Epithelial cell of proximal tubule (primary cell): ENCODE measurements at places on chromosomes 12 and 14.

DNA sequence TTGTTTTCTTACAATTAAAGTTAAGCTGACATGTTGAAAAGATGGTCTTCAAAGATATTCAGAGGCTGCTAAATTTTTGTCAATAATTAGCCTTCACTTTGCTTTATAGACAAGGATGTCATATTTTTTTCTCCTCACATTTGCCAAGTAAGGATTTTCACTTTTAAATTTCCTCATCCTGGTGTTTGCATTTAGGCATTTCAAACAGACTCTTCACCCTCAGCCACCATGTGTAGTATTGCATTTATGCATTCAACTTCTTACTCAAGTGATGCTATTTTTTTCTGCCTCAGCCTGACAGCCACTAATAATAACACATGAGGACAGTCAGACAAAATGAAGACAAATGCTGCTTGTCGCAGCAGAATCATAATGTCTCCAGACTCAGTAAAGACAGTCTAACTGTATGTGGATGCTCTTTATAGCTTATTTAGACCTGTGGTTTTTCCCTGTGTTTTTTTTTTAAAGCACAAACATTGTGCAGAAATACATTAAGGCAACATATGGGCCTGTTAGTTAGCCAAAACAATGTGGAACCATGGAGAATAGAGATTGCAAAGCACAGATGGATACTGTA, 481.5 kb downstream of the NPAS3 start:
- no peak for DNase-seq

DNA sequence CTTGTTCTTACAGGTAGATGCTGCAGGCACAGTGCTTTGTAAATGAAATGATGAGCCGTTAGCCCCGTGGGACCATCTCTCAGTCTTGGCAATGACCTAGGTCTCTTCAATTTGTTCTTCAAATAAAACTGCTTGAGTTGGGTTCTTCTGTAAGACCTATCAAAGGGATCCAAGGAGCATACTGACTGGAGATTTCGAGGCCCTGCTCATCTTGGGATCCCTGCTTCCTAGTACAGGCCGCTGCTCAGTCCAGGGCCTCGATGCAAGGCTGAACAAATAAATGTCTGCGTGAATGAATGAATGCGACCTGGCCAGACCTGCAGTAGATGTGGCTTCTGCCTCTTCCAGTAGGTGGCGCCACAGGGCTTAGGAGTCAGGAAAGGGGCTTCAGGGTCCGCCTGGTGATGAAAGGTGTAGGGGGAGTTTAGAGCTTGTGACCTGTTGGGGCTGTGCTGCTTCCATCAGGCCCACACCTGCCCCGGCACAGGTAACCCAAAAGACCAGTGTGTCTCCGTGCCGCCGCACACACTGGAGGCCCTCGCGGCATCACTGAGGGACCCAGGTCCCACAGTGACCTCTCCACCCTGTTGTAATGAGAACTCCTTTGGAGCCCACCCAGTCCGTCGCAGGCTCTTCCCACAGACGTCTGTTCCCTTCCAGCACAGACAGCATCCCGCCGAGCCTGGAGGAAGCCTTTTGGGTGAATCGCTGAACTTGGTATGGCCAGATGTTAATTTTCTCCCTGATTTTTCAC, 4.4 kb downstream of the CACNA1C start:
- no peak for DNase-seq

- no peak for DNase-seq
Measured at GRCh38 chr12:4992871-4993270, 50.8 kb upstream of the KCNA5 start.

DNA sequence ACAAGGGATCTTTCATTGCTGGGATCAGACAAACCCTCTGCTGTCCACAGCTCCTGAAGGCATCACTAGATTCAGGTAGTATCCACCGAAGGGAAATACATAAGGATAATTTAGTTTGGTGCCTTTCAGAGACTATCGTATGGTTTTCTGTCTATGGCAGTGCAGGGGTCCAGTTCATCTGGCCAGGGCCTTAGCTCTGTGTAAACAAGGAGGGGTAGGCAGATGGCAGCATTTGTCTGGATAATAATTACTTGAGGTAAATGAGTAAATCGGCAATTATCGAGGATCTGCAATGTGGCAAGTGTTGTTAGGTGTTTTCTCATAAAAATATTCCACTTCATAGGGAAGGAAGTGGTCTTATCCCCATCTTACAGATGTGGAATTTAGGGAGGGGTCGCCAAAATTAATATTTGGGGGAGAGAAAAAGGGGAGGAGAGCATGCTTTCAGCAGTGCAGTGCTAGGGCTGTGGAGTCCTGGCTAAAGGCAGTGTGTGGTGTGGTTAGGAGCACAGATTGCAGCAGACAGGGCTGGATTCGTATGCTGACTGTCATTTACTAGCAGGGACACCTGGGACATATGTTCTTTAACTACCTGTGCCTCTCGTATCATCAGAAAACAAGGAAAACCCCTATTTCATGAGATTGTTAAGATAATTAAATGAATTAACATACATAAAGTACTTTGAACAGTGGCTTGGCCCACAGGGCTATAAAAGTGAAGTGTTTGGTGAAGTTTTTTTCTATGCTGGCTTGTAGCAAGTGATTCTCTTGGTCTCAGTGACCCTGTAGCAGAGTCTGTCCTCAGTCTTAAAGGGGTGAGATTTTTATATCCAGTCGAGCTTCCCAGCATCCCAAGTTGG, 27.1 kb downstream of the RASSF8 start:
- DNase-seq = no peak

- no peak for DNase-seq
Measured at GRCh38 chr12:3727877-3728632, 24.9 kb downstream of the CRACR2A start.

DNA sequence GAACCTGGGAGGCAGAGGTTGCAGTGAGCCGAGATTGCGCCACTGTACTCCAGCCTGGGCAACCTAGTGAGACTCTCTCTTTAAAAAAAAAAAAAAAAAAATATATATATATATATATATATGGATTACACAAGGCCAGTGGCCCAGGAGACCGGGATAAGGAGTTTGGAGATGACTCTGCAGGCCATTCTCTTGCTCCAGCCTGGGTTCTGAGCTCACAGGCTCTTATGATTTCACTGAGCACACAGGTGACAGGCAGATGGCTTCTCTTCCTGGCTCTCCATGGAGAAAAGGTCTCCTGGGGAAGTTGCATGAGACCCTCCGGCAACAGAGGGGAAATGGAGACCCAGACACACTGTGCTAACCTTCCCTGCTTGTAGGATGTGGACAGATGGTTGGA, 98.7 kb upstream of the VASH1 start:
- DNase-seq = no peak

- no peak for DNase-seq
Measured at GRCh38 chr12:127268213-127268612, 998.8 kb upstream of the TMEM132C start.

DNA sequence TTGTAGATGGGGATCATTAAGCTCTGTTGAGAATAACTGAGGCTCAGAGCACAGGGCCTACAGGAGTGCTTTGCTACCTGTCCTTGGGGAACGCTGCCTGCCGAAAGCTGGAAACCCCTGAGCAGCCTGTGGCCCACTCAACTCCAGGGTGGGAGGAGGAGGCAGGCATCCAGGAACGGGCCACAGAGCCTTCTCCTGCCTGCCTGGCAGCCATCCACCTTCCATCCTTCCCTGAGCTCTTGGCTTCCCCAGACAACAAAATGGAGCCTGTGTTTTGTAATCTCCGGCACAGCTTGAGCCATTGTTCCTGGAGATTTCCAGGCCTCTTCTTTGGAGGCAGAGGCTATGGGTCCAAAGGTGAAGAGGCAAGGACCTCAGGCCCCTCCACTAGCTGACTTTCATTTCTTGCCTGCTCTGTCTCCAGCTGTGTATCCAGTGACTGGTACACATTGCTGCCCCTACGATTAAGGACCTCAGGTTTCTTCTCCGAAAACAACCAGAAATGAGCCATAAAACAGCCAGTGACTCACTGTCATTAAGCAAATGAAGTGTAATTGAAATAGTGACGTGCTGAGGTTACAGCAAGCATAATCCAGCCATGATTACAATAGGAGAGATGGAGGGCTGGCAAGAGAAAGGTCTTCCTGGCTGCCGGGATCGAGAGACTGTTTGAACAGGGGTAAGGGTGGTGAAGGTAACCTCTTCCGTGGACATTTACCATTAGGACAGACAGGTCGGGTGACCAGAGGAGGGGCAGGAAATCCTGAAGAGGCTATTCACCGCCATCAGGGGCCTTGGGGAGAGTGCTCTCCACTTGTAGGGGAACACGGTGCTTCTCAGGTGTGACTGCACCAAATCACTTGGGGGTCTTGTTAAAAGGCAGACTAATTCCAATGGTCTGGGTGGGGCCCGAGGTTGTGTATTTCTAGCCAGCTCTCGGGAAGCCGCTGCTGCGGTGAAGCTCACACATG, 56.3 kb upstream of the KCNA5 start:
- no peak for DNase-seq

GRCh38 chr12:25362646-25363045, 111.9 kb upstream of the KRAS start:
- DNase-seq = no peak

- no peak for DNase-seq
Measured at GRCh38 chr12:96343347-96343954, 56.8 kb downstream of the CDK17 start.

GRCh38 chr12:79547735-79548609, 142.8 kb downstream of the PAWR start:
- DNase-seq = peak; percentile 32

GRCh38 chr14:104855532-104856090, 9.5 kb upstream of the CEP170B start:
- no peak for DNase-seq

- DNase-seq = no peak
Measured at GRCh38 chr12:75720812-75721641, 209.6 kb upstream of the KRR1 start.

GRCh38 chr12:76030341-76031080, 1.1 kb downstream of the PHLDA1 start:
- no peak for DNase-seq

DNA sequence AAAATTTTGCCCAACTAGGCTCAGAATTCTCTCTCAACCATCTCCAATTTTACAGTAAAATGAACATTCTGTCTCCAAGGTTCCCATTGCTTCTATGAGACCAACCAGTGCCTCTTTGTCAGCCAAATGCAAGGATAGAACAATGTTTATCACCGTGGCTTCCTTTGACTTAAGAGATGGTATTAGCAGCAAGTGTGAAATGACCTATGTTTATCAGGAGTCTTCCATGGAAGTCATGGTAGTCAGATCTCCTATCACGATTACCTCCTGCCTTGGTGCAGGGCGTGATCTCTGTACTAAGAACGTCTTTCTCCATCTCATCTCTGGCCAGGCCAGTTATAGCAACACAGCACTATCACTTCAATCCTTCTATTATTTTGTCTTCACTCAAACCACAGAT, 6.1 kb upstream of the BCL2L14 start:
- DNase-seq = no peak
